Naive B cell (primary cell): ENCODE measurements at places on chromosomes 12 and 14. TPM values are rescaled to one million over a fixed set of nuclear protein-coding genes. Genes with fewer than 3 reads are reported as not detected.

GRCh38 chr14:77375164-77375950, 1.5 kb downstream of the TMED8 start:
- peak; percentile 44 for DNase-seq

- DNase-seq: no peak
These were observed 183.2 kb downstream of the TMEM132D start for GRCh38 chr12:129720618-129721017.

- no peak for DNase-seq
These were observed 126.7 kb downstream of the TMEM132D start for GRCh38 chr12:129776977-129777667.

DNA sequence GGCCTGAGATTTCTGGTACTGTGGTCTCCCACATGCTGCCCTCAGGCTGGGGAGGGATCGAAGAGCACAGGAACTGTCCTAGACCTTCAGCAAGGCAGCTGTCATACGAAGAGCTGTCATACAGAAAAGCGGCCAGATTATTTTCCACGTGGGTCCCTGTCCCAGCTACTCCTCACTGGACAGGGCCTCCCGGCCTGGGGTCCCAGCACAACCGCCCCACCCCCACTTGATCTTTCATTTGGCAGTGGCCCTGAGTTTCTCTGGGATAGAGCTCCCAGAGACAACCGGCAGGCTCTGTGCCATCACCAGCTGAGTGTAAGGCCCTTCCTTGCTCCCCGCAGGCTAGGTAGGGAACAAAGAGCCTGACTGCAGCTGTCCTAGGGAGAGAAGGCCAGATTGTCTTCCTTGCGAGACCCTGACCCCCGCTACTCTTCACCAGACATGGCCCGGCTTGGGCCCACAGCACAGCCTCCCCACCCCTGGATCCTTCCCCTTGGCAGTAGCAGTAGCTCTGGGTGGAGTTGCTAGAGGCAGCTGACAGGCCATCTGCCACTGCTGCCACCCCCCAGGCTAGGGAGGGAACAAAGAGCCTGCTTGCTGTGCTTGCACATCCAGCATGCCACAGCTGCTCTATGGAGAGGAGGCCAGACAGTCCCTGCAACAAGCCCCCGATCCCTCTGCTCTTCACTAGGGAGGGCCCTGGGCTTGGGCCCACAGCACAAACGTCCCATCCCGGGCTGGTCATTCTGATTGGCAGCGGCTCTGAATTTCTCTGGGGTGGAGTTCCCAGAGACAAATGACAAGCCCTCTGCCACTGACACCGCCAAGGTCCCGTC, 3.1 kb upstream of the OR4N2 start:
- DNase-seq: no peak

DNA sequence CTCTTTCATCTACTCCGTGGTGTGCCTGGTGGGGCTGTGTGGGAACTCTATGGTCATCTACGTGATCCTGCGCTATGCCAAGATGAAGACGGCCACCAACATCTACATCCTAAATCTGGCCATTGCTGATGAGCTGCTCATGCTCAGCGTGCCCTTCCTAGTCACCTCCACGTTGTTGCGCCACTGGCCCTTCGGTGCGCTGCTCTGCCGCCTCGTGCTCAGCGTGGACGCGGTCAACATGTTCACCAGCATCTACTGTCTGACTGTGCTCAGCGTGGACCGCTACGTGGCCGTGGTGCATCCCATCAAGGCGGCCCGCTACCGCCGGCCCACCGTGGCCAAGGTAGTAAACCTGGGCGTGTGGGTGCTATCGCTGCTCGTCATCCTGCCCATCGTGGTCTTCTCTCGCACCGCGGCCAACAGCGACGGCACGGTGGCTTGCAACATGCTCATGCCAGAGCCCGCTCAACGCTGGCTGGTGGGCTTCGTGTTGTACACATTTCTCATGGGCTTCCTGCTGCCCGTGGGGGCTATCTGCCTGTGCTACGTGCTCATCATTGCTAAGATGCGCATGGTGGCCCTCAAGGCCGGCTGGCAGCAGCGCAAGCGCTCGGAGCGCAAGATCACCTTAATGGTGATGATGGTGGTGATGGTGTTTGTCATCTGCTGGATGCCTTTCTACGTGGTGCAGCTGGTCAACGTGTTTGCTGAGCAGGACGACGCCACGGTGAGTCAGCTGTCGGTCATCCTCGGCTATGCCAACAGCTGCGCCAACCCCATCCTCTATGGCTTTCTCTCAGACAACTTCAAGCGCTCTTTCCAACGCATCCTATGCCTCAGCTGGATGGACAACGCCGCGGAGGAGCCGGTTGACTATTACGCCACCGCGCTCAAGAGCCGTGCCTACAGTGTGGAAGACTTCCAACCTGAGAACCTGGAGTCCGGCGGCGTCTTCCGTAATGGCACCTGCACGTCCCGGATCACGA, 2.2 kb downstream of the SSTR1 start:
- no peak for DNase-seq

DNA sequence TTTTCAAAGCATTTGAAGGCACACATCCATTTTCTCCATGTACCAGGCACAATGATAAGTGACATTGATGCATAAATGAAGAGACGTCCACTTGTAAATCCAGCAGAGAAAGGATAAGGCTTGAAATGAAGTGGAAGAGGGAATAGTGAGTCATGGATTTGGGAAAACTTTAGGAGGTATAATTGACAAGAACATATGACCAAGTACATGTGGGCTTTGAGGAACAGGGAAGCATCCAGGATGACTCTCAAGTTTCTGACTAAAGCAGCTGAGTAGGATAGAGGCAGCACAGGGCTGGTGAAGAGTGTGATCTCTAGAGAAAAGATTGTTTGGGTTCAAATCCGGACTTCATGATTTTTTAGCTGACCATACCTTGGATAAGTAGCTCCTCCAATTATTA, 43.6 kb upstream of the SYT1 start:
- DNase-seq: no peak

- no peak for DNase-seq
These were observed 89.8 kb downstream of the ZFP36L1 start for GRCh38 chr14:68703093-68703492.

DNA sequence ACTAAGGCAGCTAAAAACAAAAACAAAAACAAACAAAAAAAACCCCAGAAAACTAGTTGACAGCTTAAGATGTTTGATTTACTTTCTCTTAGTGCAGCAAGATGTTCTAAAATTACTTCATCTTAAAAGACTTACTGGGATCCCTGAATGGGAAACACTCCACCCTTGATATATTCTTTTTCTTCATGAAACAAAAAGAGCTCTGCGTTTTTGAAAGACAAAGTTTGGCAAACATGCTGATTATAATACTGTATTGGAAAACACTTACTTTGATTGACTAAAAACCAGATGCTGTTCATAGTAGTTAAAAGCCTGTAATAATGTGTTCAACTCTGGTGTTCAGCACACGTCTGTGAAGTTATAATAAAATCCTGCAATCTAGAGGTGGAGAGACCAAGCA, 136.8 kb downstream of the SRGAP1 start:
- DNase-seq: no peak

GRCh38 chr12:66132408-66132807, 1.9 kb upstream of the LLPH start:
- no peak for DNase-seq

DNA sequence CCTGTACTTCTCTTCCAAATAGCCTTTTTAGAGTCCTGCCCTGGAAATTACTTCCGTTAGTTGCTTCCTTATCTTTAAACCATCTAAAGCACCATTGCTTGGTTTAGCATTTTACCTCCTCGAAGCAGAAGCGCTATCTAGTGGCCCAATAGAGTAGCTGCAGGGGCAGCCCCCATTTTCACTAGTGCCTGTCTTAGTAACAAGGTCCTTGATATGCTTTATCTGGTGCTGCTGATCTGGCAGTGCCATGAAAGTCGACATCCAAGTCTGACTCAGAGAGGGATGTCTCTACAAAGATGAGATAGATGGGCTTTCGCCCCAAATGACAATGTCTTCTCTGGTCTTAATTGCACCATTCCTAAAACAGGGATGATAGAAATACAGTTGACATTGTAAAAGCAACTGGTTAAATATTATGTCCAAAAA, 25.0 kb upstream of the CIT start:
- DNase-seq: peak; percentile 36

- no peak for DNase-seq
These were observed 209.7 kb downstream of the CACNA1C start for GRCh38 chr12:2262449-2262848.

DNA sequence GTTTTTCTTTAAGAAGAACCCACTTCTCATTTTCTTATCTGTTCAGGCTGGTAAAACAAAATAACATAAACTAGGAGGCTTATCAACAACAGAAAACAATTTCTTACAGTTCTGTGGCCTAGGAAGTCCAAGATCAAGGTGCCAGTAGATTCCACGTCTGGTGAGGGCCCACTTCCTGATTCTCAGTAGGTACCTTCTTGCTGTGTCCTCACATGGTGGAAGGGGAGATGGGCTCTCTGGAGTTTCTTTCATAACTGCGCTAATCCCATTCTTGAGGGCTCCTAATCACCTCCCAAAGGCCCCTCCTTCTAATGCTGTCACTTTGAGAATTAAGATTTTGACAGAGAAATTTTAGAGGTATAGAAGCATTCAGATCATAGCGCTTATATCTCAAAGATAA, 33.4 kb downstream of the TXNRD1 start:
- no peak for DNase-seq

GRCh38 chr12:130574402-130574801, 141.7 kb downstream of the RIMBP2 start:
- no peak for DNase-seq

DNA sequence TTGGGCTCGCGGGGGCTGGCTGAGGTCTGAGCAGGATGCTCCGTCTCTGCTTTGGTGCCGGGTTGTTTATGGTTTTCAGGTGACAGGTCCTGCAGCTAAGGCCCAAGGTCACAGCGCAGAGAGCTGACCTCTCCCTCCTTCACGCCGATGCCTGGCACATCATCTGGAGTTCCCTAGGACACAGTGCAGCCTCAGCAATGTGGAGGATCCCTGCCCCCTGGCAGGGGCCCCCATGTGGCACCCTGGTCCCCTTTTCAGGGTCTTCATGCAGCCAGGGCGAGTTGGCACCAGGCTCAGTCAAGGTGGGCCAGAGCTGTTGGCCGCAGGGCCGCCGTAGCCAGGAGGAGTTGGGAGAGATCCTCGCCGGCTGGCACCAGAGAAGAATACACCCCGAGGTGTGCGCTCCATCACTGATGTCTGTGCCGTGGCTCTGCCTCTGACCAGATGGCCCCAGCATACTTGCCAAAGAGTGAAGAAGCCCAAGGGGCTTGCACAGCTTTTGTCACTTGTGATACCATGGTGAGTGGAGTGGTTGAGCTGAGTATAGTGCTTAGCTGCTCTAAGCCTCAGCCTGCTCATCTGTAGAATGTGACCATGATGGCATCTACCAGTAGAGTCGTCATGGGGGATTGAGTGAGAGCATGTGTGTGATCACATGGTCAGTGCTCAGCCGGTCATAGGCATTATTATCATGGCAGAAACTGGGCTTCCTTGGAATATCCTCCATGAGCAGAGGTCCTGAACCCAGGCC, 11.0 kb downstream of the TPCN1 start:
- no peak for DNase-seq

DNA sequence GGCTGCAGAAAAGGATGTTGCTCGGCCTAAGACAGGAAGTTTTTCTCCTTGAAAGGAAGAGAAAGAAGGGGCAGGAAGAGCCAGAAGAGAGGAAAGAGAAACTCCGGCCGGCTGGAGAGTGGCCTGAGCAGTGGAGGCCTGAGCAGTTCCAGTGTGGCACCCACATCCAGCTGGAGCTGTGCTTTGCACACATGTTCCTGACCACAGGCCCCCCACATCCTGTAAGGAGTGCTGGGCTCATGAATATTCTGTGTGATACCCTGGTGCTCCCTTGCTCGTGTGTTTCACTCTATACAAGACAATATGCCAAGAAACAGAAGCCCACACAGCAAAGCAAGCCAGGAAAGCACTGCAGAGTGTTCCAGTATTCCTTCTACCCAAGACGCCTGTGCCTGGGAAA, 27.1 kb downstream of the POLE start:
- DNase-seq: no peak

DNA sequence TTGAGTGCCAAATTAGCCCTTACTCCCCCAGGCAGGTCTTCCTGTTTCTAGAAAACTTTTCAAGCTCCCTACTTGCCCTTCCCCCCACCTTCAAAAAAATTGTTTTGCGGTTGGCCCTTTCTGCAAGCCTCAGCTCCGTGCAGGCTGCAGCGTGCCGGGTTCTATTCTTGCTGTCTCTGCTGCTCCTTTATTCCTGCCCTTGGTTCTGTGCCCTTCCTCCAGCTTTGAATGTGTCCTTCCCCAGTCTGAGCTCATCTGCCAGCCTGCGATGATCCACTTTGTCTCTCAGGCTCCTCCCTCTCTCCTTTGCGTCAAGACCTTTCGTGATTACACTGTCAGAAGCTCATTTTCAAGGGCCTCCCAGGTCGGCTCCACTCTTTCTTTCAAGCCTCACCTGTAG, 98.6 kb downstream of the IRF2BPL start:
- DNase-seq: no peak

GRCh38 chr14:104298458-104298857, 160.1 kb downstream of the KIF26A start:
- no peak for DNase-seq

DNA sequence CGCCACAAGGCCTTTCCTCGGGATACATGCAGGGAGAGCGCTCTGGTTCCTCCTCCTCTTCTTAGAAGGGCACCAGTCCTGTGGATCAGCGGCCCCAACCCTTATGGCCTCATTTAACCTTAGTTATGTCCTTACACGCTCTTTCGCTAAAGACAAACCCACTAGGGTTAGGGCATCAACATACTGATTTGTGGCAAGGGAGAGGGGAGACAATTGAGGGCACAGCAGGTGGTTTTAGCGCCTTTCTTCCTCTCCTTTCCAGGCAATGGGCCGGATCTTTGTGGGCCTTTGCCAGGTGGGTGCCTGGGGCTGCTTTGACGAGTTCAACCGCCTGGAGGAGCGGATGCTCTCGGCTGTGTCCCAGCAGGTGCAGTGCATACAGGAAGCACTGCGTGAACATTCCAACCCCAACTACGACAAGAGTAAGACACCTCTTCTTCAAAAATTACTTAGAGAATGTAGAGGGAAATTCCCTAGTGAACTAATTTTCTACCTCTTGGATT, 43.6 kb downstream of the DYNC1H1 start:
- DNase-seq: no peak

Gene ATF7IP
- polyA plus RNA-seq: 192 TPM

Gene RNASE4
- 0.61 TPM for polyA plus RNA-seq

Gene C12orf54
- polyA plus RNA-seq: not detected

Gene SERPINA3
- polyA plus RNA-seq: not detected

Gene CMAS
- polyA plus RNA-seq: 30.9 TPM

Gene EXOC3L4
- not detected for polyA plus RNA-seq

Gene NINJ2
- polyA plus RNA-seq: 11.6 TPM

Gene CBLN3
- 2.2 TPM for polyA plus RNA-seq

Gene EPYC
- polyA plus RNA-seq: not detected

Gene MYO1H
- polyA plus RNA-seq: not detected
